ENCODE measurements at places on chromosomes 3 and 15.

- DNase-seq, result no peak
These were observed 134.0 kb downstream of the SST start for GRCh38 chr3:187536185-187536584.

GRCh38 chr3:61663356-61664104, 102.2 kb downstream of the PTPRG start:
- DNase-seq, result no peak

GRCh38 chr3:98763076-98763475, at the start of gene ST3GAL6:
Gene ST3GAL6 (plus strand): TSS chr3:98763340. CDS start chr3:98768441, 5,101 bp downstream.
- no peak for DNase-seq

DNA sequence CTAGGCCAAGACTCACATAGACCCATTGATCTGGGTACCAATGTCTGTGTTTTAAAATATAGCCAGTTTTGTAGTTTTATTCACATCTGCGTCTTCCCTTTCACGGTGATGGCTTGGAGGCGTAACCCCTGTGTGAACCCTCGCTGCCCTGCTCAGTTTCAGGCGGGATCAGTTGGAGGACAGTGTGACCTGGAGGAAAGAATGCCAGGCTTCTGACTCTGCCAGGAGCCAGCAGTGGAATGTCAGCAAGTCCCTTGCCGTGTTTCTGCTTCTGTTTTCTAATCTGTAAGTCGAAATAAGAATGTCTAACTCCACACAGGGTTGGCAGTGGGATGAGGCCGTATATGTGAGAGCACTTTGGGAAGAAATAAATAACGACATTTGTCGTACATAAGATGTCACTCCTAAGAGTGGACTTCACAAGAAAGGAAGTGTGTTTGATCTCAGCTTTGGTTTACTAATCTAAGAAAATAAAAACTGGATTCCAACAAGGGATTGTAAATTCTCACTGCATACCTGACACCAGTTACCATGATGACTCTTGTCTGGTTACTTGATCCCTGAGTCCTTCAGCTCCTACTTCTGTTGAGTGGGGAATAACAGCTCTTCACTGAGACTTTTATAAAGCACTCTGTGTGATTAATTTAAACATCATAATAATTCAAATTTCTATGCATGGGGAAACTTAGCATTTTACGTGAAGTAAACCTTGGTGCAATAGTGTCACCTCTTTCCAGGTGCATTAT, 6.3 kb upstream of the CA12 start:
- no peak for DNase-seq

DNA sequence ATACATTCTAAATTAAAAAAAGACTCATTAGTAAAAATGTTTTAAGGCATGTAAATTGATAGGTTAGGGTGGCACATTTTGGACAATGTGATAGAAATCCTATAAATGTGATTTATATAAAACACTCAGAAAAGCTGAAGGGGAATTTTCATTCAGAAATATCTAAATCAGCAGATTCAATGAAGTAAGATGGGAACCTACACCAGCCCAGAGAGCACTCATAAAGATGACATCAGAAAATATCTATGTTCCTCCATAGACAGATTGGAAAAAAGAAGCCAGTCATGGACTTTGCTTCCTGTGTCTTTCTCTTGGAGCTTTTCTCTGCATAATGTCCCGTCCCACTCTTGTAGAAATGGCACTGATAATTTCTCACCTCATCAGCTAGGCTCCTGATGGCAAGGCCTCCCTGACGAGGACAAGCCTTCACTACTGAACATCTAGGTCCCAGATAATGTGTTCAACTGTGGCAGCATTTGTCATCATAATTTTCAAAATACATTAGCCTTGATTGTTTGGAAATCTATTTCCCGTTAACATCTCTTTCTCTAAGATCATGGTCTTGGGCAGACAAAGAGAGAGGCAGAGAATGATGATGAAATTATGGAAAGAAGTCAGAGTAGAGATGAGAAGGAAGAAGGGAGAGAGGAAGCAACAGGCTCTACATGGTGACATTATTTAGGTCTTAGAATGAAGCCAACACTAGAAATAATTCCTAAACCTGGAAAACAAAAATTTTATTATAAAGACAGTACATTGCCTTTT, 354.4 kb downstream of the NTRK3 start:
- no peak for DNase-seq

DNA sequence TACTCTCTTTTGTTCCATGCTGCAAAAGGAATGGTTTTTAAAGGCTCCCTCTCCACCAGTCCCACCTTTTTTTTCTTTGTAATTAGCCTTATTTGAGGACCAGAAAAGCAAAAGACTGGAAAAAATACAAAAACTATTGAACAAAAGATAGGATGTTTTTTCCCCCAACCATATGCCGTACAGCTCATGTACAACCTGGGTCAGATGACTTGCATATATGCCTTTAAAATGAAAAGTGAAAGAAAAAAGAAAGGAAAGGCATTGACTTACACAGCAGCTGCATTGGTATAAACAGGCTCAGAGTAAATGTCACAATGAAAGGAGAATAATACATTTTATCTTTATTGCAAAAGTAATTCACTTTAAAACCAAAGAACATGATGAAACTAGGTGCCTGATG, 69.5 kb upstream of the CMC1 start:
- no peak for DNase-seq

DNA sequence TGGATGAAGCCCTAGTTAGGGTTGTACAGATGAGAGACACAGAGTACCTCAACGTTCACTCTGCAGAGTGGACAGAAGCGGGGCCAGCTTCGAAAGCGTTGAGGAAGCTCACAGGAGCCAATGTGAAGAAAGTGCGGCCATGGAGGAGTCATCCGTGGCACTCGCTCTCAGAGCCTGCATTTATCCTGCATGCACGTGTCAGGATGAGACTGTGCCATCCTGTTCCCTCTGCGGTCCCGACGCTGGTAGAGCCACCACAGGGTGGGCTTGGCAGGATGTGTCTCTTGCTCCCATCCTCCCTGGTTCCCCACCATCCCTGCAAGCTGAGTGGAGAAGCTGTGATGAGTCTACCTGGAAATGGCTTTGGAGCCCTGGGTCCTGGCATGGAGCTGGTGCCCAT, 39.3 kb downstream of the KLHL25 start:
- no peak for DNase-seq

DNA sequence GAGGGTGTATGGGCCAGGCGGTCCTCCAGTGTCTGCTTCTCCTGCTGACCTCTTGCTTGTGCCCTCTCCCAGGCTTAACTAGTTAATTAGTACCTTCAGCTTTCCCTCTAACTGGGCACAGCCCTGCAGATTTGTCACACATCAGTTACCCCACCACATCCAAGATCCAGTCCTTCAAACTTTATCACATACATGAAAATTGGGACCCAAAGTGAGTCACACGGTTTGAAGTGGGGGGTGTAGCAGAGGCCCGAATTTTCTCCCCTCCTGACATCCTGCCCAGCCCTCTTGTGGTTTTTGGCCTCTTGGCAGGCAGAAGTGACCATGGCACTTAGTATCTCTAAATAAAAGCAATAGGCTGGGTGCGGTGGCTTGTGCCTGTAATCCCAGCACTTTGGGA, 3.9 kb downstream of the MAPKAPK3 start:
- no peak for DNase-seq

GRCh38 chr3:164224126-164224525, 854.2 kb downstream of the SI start:
- DNase-seq, result no peak

DNA sequence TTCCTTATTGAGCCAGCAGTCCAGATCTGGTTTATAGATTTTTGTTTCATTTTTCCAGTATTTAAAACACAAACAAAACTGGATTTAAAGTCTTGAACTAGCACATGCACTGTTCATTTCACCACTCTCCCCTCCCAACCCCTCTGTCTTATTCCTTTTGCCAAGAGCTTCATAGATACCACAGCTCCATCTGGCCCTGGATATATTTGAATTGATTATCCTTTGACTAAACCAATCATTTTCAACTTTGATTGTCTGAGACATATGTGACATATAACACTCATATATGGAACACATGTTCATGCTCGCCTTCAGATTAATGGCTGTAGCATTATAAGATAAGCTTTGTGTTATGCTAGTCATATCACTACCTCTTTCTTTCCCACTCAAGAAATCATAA, 376.6 kb upstream of the NAALADL2 start:
- DNase-seq, result no peak

DNA sequence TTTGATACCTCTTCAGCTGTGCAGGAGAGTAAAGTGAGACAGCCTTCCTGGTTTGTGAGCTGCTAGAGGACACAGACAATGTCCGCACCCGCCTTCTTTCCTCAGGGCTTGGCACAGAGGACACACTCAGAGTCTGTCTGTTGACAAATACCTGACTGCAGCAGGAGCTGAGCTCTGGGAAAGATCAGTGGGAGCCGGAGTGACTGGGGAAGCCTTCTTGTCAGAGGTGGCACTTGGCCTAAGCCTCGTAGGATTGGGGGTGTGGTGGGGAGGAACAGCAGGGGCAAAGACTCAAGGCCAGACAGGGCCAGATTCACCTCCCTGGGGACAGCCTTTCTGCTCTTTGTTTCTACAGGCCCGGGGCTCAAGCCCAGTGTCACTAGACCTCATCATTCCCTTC, 3.3 kb upstream of the IL17RC start:
- DNase-seq, result no peak

- DNase-seq, result no peak
These were observed 176.9 kb upstream of the SOX2 start for GRCh38 chr3:181534781-181535221.

DNA sequence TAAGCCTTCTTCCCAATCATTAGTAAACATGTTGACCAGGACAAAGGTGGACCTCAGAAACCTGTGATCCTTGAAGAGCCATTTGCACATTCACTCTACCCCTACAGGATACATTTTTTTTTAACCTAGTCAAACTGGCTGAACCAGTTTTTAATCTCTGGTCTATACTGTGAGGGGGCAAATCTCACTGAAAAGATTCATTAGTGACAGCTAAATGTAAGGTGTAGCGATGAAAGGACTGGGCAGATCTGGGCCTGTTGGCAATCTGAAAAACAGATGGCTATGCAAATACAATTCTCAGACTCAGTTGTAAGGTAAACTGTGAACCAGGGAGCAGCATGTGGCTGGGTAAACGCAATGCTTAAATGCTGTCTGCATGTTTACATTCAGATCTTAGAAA, 75.6 kb upstream of the SNTN start:
- peak; percentile 24 for DNase-seq

GRCh38 chr3:190056742-190057141, 64.0 kb downstream of the P3H2 start:
- DNase-seq, result no peak

- no peak for DNase-seq
These were observed 28.9 kb downstream of the CFAP91 start for GRCh38 chr3:119731560-119732343.

- DNase-seq, result no peak
These were observed 147.5 kb upstream of the SOX2 start for GRCh38 chr3:181564222-181564621.

DNA sequence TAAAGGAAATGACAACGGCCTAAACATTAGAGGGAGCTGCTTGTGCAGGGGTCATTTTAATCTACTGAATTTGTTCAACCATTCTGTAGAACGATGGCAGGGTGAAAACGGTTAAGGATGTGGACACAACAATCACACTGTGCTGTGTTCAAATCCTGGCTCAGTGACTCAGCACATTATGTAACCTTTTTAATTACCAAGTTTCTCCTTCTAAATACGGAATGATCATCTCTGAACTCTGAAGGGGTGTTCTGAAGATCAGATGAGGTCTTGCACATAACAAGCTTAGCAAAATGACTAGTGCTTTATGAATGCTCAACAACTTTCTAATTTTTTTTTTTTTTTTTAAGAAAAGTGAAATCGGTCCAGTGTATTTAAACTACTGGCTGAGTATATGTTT, 592.8 kb downstream of the FOXP1 start:
- DNase-seq, result no peak

- no peak for DNase-seq
These were observed 49.9 kb downstream of the ASTE1 start for GRCh38 chr3:130976706-130977105.

- DNase-seq, result peak; percentile 61
These were observed 121.7 kb upstream of the SPRED1 start for GRCh38 chr15:38130740-38131498.

- peak; percentile 29 for DNase-seq
These were observed 63.1 kb downstream of the B3GALNT1 start for GRCh38 chr3:161042023-161042501.

DNA sequence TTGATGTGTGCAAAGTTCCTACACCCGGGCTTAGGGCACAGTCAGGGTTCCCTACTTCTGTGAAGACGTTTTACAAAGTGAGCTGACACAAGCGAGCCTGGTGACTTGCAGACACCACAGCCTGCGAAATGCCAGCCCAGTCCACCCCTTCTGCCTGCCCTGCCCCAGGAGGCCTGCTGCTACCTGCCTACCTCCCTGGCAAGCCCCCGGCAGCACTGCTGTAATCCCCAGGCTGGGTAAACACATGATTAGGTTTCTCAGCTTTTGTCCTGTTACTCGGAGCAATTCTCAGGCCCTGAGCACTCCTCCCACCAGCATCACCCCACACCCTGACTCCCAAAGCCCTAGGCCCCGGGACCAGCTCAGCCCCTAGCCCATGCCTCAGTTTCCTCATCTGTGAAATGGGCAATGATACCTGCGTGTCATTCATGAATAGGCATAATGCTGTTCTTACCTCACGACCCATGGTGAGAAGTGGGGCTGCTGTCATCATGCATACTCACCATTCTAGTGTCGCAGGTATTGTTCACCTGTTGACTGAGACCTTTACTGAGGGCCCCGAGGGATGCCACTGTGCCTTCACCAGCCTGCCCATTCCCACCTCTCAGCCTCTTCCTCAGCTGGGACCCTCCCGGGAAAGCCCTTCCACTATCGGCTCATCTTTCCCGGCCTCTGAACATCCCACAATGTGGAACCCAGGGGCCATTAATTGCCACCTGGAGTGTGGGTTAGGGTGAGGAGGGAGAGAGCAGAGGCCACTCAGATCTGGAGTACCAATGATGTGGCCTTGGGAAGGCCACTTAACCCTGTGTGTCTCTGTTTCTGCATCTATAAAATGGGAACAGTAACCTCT, 31.5 kb upstream of the SLC6A6 start:
- DNase-seq, result peak; percentile 27

- DNase-seq, result no peak
These were observed at the start of gene CCR2 for GRCh38 chr3:46353647-46354410. Gene CCR2 (plus strand): TSS chr3:46354111. CDS start chr3:46357528, 3,417 bp downstream.

DNA sequence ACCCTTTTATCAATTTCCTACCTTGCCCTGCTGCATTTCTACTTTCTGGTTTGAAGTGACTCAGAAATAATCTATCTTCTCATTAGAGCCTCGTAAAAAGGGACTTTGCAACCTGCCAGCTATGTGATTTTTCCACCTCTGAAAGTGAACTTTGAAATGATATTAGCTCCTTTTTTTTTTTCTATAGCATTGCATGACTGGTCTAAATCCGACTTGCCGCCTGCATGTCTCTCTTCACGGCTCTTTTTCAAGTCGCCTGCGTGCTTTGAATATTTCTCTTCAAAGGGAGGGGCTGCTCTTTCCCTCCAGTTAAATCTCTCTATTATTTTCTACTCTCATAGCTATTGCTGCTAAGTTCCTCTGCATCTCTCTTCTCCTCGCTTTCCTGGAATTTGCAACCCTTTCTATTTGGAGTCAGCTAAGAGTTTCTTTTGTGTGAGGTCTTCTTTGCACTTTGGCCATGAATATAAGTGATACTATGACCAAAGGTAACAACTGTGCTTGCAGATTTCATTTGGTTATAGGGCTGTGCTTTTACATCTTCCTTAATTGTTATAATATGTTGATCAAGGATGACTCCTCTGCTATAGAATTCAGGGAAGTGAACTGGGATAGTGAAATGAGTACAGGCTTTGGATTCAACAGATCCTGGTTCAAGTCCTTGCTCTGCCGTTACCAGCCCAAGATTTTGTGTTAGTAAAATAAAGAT, 541.1 kb downstream of the AGBL1 start:
- DNase-seq, result no peak
